ENCODE measurements at places on chromosomes 1 and 21. TPM values are rescaled to one million over a fixed set of nuclear protein-coding genes. Genes with fewer than 3 reads are reported as not detected.

DNA sequence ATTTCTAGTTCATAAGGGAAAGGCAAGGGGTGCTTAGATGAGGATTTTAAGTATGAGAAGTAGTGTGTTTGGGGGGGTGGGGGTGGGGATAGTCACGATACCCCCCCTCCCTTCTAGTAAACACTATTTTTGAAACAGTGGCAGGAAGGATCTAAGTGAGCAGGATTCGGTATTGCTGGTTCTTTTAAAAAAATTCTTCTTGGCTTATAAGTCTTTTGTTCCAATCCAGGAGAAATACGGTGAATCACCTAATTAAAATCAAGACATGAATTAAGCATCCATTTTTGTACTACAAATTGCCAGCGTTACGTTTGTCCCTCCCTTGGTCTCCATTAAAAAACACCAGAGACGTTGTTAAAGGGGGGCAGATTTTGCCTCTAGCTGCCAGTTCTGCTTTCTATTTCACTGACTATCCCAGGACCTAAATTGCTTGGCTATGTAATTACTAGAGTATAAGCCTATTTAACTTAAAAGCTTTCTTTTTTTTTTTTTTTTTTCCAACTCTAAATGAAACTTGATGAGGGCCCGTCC is 911 bp downstream of the LMO4 start:
- DNase-seq = peak; percentile 44

DNA sequence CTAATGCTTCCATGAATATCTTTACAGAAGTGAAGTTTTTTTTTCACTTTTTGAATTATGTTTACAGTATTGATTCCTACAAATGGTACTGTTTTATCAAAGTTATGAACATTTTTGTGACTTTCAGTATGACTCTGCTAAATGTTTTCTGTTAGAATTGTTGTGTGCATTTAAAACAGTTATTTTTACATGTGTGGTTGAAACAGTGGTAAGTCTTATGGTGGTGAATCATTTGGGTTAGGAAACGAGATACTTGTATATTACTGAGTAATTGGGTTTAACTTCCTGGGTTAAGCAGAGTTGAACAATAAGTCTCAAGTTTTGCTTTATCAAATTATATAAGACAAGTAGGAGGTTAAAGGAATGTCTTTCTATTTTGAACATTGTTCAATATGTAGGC is 66.8 kb downstream of the VPS13D start:
- peak; percentile 75 for DNase-seq

GRCh38 chr21:34745557-34746255 is 76.9 kb downstream of the CLIC6 start:
- DNase-seq = peak; percentile 91

DNA sequence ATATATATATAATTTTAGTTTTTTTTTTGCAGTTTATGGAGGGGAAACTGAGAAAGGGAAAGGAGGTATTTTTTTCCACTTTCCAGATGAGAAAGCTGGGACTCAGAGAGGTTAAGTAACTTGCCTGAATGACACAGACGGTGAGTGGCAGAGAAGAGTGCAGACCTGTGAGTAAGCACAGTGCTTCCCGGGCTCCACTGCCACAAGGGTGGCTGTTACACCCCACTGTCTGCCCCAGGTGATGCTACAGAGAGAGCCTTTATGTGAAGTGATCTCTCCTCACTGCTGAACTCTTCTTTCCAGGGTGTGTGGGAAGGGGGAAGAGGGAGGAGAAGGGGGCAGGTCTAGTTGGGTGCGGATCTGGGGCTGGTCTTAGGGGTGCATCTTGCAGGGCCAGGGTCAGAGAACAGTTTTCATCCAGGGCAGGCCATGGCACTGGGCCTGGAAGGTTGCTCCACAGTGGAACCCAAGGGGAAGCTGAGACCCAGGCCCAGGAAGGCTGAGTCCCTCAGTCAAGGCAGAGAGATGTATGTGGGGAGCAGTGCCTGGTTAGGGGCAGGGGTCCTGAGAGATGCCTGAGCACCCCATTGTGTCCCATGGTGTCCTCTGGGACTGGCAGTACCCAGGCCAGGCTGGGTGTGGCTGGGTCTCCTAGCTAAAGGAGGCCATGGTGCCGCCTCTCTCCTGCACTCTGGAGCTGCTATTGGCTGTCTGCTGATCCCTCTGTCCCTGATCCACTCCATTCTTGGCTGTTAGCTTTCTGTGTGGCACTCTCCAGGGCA is 357.5 kb downstream of the PTPRU start:
- no peak for DNase-seq

DNA sequence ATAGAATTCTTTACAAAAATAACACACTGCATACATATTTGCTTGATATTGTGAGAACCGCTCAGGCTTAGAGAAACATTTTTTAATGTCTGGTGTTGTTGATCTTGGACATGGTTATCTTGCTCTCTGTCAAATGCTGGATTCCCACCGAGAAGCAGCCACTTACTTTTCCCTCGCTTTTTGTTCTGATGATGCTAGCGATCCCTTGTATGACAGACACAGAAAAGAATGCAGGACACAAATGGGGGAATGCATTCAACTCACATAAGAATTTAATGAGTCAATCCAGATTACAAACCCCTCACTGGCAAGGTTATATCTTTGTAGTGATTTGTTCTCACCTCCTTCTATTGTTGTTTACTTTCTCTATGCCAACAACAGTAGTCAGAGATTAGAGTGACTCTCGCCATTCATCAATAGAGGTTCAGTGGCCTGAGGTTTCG is 76.8 kb upstream of the AKT3 start:
- DNase-seq = peak; percentile 94

GRCh38 chr21:34141373-34141772 is 68.0 kb downstream of the MRPS6 start:
- no peak for DNase-seq

GRCh38 chr21:27023186-27023585 is 56.3 kb upstream of the ADAMTS5 start:
- DNase-seq = peak; percentile 60

DNA sequence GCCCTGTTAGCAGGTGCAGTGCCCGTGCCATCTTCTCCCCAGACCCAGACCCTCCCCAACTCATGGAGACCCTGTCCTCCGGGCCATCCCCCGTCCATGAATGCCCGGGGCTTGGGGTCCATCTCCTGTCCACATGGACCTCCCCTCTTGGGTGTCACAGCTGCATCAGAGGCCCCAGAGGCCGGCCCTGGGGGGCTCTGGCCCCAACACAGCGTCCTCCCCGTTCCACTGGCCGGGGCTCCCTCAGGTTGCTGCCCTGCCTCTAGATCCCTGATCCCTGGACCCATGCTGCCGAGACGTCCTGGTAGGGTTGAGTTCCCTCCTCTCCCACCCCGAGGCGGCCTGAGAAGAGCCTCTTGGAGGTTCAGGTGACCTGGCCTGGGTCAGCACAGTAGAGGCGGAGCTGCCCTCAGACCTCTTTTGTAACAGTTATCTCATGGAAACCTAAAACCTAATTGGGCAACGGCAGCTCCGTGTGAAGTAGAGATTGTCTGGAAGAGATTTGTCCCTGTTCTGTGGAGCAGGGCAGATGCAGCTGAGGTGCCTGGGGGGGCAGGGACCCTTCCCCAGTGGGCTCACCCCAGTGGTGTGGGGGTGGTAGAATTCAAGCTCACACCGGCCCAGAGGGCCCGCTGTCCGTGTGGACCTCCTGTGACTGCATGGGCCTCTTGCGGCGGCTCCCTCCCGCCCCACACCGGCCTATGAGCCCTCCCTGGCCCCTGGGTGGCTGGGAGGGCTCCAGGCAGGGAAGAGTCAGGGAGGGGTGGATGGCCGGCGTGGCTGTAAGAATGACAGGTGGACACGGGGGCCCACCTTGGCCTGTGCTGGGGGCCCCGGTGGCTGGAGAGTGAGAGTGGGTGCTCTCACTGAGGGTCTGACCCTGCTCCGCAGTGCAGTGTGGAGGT is 56.1 kb downstream of the SKI start:
- no peak for DNase-seq

GRCh38 chr21:28239340-28239739 is 753.3 kb downstream of the LTN1 start:
- no peak for DNase-seq

DNA sequence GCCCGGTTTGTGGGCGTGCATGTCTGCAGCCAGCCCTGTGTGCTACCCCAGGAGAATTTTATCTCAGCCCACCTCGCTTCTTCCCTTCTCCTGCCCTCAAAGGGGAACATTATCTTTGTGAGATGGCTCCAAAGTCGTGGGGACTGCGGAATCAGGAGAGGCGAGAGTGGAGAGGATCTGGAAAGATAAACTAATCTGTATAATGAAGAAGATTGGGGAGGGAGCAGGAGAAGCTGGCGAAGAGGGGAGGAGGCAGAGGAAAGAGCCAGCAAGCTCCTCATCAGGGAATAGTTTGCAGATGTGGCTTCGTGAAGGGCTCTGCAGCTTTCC is 310.3 kb downstream of the MATN1 start:
- no peak for DNase-seq

GRCh38 chr21:41622201-41622600 is 114.2 kb upstream of the TMPRSS2 start:
- no peak for DNase-seq

DNA sequence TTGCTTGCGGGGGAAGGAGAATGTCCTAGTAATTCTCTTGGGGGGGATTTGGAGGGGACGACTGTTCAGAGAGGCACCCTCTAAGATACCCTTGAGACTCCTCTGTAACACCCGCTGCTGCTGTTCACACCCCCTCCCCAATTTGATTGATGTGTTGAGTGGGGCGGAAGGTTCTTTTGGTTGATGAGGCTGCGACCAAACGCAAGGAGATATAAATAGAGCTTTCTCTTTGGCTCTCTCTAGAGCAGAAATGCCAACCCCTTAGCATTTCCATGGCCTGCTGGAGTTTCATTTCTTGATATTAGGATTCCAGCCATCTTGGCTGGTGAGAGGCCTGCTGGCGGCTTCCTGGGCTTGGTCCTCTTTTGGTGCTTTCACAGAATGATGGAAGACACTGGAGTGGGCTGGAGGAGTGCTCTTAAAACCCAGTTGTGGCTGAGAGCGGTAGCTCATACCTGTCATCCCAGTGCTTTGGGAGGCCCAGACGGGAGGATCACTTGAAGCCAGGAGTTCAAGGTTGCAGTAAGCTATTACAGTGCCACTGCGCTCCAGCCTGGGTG is 2.0 kb downstream of the PIK3CD start:
- no peak for DNase-seq

GRCh38 chr1:94113589-94114226 is 7.2 kb downstream of the ABCA4 start:
- no peak for DNase-seq

- no peak for DNase-seq
Measured at GRCh38 chr21:31786164-31786920, 54.4 kb upstream of the SCAF4 start.

GRCh38 chr1:234111458-234112142 is 207.1 kb downstream of the SLC35F3 start:
- DNase-seq = no peak

- no peak for DNase-seq
Measured at GRCh38 chr1:156697481-156697880, 7.9 kb downstream of the CRABP2 start.

GRCh38 chr21:35520302-35520701 is 471.2 kb upstream of the RUNX1 start:
- no peak for DNase-seq

- DNase-seq = no peak
Measured at GRCh38 chr1:181064011-181064623, 24.4 kb upstream of the IER5 start.

DNA sequence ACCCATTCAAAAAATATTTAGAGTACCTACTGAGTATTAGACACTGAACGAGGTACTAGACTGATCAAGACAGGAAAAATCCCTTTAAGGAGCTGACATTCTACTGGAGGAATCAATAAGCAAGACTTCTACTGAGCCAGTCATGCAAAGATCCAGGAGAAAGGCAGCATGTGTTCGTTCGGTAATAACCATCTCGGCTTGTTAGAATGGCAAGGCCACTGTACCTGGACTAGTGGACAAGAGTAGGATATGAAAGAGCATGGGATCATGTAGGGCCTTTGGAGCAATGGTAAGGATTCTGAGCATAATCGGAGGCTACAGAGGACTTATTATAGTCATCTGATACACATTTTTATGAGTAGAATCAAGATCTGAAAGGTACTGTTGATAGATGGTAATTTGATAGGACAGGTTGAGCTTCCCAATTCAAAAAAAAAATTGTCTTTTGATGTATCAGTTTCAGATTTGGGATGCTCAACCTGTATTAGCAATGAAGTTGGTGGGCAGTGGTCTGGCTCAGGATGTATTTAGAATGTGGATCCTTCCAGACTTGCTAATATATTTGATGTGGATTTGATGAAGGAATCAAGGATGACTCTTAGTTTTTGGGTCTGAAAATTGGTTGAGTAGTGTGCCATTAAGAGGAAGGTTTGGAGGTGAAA is 2.3 kb downstream of the COX20 start:
- no peak for DNase-seq

DNA sequence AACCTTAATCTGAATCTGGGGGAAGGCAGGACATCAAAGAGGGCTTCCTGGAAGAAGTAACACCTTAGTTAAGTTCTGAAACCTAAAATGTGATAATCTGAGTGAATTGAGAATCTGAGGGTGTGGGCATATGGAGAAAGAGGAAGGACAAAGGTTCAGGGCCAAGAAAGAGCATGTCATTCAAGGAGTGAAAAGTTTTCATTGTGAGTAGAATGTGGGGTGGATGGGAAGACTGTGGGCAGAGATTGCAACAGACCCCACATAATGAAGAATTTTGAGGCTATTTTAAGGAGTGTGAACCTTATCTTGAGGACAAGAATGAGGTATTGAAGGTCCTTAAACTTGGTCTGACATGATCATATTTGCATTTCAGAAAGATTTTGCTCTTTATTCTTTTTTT is 227.2 kb downstream of the PTGER3 start:
- DNase-seq = no peak

DNA sequence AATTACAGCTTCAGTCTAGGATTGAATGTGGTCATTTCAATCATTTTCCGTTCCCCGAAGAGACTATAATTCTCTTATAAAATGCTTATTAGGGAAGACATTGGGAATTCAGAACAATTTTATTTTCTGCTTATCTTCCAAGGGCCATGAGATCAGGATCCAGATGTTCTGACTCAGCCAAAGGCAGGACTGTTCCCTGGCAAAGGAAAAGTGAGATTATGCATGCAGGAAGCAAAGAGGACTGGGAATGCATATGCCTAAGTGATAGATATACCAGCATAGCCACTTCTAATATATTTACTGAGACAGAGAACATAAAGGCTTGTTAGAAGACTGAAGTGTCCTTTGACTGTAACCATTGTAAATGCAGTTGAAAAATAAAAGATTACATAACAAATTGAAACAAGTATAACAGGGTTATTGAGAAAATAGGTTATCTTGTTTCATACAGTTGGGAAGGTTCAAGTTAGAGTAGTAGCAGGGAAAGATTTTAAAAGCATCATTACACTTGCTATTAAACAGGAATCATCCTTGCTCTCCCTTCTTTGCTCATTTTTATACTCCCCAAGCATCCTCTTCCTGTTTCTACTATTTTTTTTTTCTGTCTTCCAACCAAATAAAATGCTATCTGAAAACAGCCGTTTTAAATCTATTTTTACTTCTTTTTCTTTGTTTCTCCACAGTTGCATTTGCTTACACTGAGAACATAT is 439.6 kb upstream of the ADAMTS5 start:
- peak; percentile 85 for DNase-seq

Gene IL23R
- total RNA-seq = not detected

Gene TEDDM1
- total RNA-seq = not detected

Gene PTPN14
- total RNA-seq = 46.6 TPM

Gene CACNA1S
- not detected for total RNA-seq
